ENCODE measurements at places on chromosomes 11 and 22.

GRCh38 chr11:102683277-102683676 lies 22.3 kb downstream of the MMP27 start:
- no peak for DNase-seq

DNA sequence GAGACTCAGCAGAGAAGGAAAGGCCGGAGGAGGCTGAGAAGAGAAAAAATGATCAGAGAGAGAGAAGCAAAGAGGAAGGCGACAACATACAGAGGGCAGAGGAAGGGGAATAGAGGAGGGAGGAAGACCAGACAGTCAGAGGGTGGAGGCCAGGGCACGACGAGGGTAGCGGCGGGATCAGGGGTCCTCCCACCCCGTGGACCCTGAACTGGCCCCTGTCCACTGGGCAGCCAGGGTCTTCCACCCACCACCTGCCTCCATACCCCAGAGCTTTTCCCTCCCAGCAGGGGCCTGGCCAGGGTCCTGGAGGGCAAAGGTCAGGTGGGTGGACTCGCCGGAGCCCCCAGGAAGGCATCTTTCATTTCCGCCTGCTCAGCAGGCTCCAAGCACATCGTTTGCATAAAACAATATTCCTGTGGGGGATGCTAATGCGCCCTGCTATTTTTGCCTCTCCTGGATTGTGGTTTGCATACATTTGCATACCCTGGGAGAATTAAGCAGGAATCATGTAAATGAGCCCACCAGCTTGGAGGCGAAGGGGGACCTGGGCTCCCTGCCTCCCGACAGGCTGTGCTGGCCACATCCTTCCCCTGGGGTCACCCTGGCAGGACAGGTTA lies 394.1 kb downstream of the MN1 start:
- no peak for DNase-seq

DNA sequence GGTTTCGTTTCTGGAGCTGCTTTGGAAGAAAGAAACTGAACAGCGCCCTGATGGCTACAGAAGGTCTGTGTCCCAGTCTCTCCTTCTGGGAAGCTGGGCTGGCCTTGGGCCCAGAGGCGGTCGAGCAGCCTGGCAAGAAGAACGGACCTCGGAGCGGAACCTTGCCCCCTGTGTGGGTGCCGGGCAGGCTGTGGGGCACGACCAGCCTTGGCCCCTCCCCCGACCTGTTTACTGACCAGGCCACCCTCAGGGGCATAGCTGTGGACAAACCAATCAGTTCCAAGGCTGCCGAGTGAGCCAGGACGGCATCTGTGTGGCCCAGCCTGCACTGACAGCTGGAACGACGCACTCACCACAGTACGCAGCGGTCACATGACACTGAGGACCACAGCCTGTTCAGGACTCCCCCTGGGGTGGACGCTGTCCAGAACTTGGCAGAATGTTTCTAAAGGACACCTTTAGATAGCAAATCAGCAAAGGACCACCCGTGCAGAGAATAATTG lies 7.2 kb downstream of the PIM3 start:
- DNase-seq: no peak

GRCh38 chr22:41028841-41029240 lies 63.6 kb upstream of the EP300 start:
- no peak for DNase-seq

- DNase-seq: no peak
These were observed 59.2 kb downstream of the CACNG2 start for GRCh38 chr22:36644333-36644757.

DNA sequence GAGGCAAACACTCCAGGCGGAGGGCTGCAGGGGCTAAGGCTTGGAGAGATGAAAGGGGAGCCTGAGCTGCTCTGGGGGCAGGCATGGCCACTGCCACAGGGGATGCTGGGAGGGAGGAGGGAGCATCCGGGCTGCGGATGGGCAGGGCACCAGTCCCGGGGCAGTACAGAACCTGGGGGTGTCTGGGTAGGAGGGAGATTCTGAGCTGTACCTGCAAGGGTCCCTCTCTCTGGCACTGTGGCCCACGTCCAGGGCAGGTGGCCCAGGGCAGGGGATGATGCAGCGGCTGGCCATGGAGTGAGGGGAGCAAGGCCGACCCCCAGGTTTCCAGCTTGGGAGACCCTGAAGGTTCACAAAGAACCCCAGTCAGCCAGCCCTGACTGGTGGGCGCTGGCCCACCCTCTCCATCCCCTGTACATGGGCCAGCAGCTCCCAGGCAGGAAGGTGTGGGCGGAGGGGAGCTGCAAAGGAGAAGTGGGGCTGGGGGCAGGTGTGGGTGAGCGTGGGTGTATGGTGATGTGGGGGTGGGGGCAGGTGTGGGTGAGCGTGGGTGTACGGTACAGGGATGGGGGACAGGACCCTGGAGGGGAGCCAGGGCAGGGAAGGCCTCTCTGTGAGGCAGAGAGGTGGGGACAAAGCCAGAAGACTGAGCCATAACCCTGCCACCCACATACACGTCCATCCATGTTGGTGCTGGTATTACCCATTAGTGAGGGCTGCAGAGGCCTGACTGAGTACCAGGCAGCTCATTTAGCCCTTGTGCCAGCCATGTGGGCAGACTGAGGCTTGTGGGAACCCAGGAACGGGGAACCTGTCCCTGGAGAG lies 2.2 kb upstream of the TNFRSF13C start:
- no peak for DNase-seq

DNA sequence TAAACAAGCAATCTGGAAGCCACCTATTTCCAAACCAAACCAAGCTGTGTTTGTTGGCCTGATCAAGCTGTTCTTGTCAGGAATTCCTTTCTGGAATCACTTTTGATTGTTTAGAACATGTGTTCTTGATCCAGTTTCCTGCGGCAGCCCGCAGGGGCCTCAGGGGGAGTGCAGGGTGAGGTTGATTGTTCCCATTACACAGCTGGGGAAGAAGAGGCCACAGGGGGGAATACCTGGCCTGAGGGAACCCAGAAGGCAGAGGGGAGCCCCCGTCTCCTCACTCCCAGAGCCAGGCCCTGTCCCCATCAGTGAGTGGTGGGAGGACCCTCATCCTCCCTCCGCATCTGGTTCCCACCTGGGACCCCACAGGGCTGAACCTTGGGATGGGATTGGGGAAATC lies 4.2 kb downstream of the MRGPRD start:
- no peak for DNase-seq

DNA sequence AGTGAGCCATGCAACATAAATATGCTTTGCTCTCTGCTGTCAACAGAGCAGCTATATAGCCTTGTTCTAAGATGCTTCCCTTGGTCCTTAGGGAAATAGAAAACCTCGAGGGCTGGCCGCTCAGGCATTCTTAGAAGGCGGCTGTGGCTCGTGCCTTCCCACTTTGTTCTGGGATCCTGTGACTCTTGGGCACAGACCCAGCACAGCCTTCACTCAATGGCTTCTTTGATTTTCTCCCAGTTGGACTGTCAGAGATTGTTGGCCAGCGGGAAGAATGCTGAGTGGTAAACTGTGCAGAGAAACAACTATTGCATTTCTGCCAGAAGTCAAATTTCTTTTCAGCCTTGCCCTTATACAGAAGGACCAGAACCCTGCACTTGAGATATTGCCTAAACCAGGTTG lies 9.5 kb upstream of the MICAL2 start:
- DNase-seq: no peak

GRCh38 chr11:87719326-87720073 lies 455.7 kb downstream of the RAB38 start:
- no peak for DNase-seq

DNA sequence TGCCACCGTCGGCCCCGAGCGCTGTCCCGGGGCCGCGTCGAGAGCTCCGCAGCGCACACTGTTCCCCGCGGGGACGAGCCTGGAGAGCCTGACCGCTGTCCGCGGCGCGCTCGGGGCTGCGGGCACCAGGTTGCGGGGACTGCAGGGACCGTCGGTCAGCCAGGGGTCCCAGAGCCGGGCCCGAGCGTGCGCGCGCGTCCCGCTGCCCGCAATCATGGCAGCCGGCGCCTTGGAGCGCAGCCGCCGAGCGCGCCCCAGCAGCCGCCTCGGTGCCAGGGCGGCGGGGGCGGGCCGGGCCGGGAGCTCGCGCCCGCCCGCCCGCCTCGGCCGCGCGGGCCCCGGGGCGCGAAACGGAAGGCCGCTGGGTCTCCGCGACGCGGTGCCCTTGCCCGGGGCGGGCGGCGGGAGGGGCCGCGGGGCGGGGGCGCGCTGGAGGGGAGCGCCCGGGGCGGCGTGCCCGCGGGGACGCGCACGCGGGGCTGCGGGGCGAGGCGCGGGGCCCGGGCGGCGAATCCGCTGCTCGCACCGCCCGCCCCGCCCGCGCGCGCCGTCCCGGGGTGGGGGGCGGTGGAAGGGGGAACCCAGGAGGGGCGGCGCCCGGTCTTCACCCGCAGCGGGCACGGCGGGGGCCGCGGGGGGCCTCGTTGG lies 79.4 kb upstream of the PPARA start:
- peak; percentile 75 for DNase-seq

GRCh38 chr11:100940111-100940510 lies 189.5 kb downstream of the PGR start:
- DNase-seq: no peak

GRCh38 chr11:44305026-44305469 lies 4.9 kb downstream of the ALX4 start:
- no peak for DNase-seq

DNA sequence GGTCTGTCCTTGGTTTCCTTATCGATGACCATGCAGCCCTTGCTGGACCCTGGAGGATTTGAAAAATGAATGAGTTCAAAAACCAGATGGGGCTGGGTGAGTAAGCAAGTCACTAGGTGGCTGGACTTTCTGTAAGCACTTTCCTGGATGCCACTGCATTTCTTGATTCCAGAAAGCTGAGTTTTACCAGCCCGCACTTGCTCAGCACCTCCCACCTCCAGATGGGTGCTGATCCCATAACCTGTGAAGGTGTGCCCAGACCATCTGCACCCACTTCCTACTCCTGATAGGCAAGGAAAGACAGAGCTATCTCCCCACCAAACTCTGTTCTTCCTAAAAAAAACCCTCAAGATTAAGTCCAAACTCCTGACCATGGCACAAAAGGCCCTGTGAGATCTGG lies 21.1 kb downstream of the ASCC2 start:
- no peak for DNase-seq

- DNase-seq: peak; percentile 4
These were observed 48.0 kb upstream of the CLPB start for GRCh38 chr11:72482211-72482812.

GRCh38 chr11:116224889-116225200 lies 547.9 kb downstream of the BUD13 start:
- no peak for DNase-seq

GRCh38 chr11:20119315-20119714 lies 41.0 kb downstream of the DBX1 start:
- no peak for DNase-seq

DNA sequence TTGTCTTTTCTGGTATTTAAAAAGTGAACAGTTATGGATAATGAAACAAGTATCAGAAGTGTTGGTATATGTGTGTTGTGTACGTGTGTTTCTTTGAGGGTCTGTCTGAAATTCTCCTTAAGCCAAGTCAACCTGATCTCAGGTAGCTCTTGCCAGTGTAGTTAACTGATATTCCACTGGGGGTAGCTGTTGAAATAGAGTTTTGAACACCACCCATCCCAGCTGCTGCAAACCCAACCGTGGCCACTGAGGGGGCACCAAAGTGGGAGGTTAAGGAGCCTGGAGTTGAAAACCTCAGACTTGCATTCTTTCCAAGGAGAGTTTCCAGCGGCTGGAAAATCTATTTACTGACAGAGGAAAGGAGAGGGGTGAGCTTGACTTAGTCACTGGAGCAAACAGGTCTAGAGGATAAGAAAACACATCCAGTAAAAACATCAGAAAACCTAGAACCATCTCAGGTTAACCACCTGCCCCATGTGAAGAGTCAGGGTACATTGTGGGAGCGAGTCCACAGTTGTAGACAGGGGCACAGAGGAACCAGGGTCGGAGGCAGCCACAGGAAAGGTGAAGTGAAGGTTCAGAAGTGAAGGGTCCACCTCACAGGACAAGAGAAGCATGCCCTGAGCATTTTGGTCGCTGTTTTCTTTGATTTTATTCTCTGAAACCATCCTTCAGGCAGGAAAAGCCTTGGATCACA lies 8.8 kb upstream of the CUL5 start:
- peak; percentile 17 for DNase-seq

DNA sequence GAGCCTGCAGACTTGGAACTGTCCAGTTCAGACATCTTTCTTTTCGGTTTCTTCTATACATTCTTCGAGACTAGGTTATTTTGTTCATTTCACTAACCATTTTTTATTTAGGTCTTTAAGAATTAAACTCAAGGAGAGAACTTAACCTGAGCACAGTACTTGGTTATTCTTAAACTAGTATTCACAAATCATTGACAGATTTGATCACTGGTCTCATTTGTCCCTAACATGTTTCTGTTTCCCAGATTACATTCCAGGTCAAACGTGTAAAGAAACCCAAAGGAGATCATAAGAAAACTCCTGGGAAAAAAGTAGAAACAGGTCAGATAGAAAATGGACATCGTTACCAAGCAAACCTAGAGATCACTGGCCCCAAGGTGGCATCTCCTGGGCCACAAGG lies 85.1 kb downstream of the TTC17 start:
- no peak for DNase-seq

DNA sequence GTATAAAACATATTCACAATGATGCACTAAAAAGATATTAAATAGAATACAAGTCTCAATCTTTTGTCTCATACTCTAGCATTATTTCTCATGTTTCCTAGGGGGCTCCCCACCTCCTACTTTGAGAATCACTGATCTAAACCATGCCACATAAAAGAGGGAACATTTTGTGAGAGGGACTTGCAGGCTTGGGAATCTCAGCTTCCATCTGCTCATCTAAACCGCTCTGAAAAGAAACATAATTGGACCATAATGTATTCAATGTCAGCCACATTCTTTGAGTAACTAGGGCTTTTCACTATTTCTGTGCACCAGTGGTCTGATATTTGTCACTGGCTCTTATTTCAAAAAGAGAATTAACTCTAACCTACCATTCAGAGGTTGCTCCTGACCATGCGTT lies 6.4 kb upstream of the CSRP3 start:
- DNase-seq: no peak

GRCh38 chr11:35624781-35625180 lies 6.5 kb downstream of the FJX1 start:
- DNase-seq: no peak

- no peak for DNase-seq
These were observed 304.2 kb downstream of the INSC start for GRCh38 chr11:15418921-15419320.

DNA sequence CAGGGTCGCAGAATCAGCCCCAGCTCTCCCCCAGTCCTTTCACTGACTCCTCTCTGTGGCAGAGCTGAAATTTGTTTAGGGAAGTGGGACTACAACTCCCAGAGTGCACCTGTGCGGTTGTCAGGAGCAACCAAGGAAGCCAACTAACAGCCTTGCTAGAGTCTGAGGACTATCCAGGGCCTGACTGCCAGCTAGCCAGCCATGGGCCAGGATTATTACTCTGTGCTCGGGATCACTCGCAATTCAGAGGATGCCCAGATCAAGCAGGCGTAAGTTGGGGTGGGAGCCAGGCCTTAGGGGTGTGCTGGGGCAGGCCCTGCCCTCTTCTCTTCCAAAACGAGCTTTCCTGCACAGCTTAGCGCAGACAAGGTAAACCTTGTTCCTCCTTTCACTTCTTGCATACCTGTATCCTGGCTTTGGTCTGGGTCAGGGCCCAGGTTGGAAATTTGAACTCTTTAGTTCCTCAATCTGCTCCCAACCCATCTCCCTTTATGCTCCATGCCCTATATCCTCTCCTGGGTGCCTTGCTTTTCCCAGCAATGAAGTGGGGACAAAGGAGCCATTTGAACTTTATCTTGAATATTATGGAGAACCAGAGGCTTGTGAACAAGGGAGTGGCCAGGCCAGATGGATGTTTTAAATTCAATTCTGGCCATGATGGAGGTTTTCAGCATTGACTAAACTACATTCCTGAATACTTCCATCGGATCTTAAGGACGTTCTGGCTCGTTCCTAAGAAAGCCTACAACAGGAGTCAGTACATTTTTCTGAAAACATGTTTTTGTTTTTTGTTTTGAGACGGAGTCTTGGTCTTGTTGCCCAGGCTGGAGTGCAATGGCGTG lies at the start of gene DNAJB13:
Gene DNAJB13 (plus strand): TSS at position 158 of the 842 bp plus-strand sequence. CDS start 44 bp downstream, at position 202.
- no peak for DNase-seq
